Activated CD8-positive, alpha-beta memory T cell treated with anti-CD3 and anti-CD28 coated beads, Interleukin-2, amount 50 U/mL, for 48 hours (primary cell): ENCODE measurements at places on chromosomes 4 and X.

DNA sequence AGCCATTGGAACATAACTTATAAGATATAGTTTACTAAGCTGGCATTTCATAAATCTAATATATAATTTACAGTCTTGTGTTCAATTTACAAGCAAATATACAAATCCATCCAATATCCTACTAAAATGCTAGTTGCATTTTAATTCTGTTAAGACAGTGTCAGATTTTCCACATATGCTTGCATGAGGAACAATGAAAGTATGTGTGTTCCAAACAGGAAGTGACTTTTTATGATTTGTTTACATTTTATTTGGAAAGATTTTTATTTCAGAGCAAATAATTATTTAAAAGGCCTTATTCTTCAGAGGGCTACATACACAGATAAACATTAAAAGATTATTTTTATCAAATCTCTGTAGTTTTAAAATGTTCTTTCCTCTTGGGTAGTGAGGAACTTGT is 130.1 kb downstream of the KLHL34 start:
- DNase-seq, result no peak

GRCh38 chrX:39161611-39162255 is 360.5 kb downstream of the MID1IP1 start:
- DNase-seq, result no peak

- peak; percentile 60 for DNase-seq
Observed at GRCh38 chrX:13085526-13085925, 41.1 kb upstream of the FAM9C start.

GRCh38 chr4:44162538-44163270 is 285.9 kb downstream of the KCTD8 start:
- DNase-seq, result no peak

GRCh38 chr4:58166490-58166889 is 1056.3 kb upstream of the IGFBP7 start:
- no peak for DNase-seq

DNA sequence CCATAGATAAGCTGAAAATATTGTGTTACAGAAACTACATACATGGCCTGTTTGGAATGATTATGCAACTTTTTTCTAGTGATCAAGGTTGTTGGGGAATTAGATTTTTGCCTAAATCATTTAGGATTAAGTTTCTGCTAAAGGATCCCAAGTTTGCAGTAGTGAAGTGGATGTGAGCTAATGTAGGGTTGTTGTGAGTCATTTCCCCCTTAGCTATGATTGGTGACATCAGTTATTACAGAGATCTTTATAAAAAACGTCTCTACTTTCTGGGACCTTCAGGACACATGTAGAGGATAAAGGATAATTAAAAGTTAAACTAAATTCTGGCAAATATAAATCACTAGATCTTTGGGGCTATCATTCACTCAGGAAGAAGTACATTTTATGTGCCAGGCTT is 133.3 kb downstream of the GATB start:
- DNase-seq, result no peak

DNA sequence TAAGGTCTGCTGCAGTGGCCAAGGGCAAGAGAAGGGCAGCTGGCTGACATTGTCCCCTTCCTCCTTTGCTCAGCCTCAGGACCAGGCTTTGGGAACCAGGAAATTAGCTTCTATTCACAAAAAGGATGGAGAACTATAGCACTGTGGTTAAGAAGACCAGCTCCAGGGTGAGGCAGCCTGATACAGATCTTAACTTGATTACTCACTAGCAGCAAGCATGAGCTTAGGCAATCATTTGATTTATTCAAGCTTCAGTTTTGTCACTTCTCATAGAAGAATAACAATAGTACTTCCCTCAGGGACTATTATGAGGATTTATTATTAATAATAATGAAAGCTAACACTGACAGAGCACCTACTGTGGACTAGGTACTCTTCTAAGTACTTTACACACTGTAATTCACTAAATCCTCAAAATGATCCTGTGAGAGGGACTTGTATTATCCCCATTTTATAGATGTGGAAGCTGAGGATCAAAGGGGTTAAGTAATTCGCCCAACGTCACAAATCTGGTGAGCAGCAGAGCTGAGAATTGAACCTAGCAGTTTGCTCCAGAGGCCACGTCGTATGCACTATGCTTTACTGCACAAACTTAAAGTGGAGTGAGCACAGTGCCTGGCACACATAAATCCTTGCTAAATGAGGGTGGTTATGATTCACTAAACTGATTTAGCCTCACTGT is 130.4 kb upstream of the PAK3 start:
- DNase-seq, result no peak

GRCh38 chr4:121838136-121838535 is 14.5 kb upstream of the CCNA2 start:
- DNase-seq, result no peak

DNA sequence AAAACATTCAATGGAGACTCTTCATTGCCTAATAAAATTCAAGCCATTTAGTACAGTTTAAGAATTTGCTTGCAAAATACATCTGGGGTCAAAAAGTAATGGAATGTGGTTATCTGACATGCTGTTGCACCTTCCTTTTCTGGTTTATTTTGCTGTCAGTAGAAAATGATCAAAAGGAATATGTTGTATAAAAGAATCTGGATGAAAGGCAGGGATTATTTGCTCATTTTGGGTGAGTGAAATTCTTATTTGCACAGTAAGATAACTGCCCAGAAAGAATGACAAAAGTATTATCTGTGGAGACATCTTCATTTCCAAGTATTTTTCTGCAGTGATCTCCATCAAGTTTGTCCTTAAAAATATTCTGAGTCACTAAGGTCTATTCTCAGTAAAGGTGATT is 30.4 kb downstream of the BOD1L1 start:
- no peak for DNase-seq

DNA sequence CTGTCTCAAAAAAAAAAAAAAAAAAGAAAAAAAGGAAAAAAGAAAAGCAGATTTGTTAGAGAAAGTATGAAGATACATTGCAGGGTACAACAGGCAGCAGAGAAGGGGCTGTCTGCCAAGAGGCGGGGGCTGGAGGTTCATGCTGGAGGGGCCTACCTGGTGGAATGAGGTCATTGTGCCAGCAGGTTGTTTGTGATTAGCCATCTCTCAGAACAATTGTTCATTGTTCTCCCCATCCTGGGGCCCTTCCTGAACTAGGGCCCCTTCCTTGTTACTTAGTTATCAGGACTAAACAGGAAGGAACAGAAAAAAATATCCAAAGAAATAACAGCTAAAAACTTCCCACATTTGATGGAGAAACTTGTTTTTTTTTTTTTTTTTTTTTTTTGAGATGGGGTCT is 14.0 kb upstream of the GPKOW start:
- DNase-seq, result no peak

- no peak for DNase-seq
Observed at GRCh38 chrX:70166601-70167590, 10.4 kb upstream of the DGAT2L6 start.

DNA sequence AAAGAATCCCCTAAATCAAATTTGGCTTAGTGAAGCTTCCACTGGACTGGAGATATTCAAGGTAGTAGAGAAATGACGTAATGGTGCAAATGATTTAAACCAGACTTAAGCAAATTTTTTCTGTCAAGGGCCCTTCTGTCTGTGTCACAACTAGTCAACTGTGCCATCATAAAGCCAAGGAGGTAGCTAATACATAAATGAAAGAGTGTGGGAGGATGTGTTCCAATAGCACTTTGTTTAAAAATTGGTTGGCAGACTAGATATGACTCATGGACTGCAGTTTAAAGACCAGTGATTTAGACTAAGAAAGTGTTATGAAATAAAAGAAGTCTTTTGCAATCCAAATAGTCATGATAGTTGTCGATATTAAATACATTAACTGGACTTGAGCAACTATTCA is 24.3 kb upstream of the TEX13C start:
- DNase-seq, result no peak

DNA sequence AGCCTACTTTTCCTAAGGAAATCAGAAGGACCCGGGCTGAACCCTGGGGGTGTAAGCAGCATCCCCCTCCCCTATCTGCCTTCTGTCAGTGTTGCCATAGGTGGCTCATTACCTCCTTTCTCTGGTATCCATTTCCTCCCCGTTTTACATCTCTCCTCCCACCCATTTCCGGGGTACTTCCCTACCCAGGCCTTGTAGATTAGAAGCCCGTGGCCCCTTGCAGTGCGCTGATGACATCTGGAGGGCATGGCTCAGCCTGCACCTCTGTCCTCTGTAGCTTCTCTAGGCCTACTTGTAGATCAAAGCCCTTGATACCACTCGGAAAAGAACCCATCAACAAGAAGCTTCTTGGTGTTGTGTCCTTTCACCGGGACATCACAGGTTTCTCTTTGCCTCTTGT is 71.8 kb downstream of the NBDY start:
- DNase-seq, result no peak

- no peak for DNase-seq
Observed at GRCh38 chr4:185591679-185592141, 56.4 kb upstream of the PDLIM3 start.

- no peak for DNase-seq
Observed at GRCh38 chr4:83785891-83786290, 250.0 kb downstream of the GPAT3 start.

DNA sequence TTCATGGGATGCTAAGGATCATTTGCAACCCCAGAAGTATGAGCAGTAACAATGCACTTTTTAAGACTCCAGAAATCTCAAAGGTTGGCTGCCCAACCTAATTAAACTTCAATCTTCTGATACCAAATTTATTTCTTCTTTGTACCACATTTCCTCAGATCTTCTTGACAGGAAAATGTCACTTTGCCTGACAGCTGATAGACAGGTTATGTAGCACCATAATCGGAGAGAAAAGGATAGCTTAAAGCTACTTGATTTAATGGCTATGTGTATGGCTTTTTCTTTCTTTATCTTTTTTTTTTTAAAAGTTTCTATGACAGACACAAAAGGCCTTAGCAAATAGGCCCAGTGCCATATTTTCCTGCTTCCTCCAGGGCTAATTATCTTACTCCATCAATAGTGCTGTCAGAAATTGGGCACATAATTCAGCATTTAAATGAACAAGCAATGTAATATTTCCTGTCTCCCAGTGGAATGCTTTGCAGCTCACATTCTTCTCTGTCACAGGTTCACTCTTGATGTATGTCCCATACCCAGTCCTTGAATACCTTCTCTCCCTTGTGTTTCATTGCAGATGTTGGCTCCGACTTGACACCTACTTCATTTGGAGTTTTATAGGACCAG is 795.7 kb downstream of the ADGRL3 start:
- DNase-seq, result no peak

DNA sequence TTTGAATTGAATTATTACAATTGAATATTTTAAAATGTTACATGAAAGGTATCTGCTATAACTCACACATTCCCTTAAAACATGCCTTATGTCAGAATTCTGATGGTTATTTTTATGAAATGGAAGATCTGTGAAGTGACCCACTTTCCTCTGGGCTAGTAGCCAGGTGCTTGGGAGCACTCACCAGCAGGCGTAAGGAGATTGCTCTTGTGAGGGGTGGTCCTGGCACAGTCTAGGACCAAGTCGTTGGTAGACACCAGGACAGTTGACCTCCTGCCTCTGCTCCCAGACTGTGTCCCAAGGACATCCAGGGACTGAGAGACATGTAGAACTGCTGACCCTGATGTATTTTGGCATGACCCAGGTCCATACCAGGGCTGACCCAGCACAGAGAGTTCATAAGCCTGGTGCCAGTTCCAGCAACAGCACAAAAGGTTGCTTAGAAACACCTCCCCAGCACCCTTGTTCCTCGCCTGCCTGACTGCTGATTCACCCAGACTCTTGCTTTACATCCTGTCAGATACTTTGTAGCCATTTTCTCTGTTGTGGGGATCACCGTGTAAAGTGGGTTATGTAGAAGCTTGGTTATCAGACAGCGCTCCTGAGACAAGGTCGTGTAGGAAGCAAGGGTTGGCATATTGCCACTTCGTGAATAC is 48.5 kb downstream of the NELFA start:
- no peak for DNase-seq

DNA sequence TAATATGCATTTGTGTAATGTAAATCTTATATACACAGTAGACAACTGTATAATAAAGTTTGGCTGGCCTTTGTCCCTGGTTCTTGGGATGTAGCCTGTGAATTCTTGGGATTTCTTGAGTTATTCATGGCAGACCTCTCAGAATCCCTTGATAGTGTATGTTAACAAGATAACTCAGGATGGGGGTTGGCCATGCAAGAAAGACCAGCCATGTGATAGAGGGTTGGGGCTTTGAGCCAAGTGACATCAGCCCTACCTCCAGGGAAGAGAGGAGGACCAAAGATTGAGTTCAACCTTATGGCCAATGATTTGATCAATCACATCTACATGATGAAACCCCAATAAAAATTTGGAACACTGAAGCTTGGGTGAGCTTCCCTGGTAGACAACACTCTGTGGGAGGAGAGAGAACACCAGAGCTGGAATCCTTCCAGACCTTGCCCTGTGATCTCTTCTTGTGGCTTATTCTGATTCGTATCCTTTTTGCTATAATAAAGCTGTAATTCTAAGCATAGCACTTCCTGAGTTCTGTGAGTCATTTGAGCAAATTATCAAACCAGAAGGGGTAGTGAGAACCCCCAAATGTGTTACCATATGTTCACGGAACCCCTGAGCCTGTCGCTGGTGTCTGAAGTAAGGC is 11.3 kb downstream of the SLC2A9 start:
- DNase-seq, result no peak

GRCh38 chr4:4413806-4414205 is 26.9 kb downstream of the NSG1 start:
- DNase-seq, result no peak

DNA sequence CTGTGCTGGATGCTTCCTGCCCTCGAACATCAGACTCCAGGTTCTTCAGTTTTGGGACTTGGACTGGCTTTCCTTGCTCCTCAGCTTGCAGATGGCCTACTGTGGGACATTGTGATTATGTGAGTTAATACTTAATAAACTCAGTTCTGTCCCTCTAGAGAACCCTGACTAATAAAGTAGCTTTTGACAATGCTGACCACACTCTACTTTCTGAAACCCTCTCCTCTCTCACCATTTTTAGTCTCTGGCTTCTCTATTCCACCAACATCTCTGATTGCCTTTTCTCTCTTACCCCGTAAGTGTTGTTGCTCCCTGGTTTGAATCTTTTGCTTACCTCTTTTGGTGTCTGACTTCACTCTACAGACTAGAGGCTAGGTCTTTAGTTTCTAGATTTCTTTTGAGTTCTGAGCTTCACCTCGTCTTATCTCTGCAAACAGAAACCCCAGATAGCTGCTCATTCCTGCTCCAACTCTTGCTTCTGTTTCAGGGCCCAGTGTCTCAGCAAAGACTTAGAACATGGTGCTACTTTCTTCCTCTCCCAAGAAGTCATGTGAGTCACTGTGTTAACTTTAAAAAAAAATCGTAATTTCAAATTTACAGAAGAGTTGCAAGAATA is 11.4 kb downstream of the TMSB4X start:
- no peak for DNase-seq

DNA sequence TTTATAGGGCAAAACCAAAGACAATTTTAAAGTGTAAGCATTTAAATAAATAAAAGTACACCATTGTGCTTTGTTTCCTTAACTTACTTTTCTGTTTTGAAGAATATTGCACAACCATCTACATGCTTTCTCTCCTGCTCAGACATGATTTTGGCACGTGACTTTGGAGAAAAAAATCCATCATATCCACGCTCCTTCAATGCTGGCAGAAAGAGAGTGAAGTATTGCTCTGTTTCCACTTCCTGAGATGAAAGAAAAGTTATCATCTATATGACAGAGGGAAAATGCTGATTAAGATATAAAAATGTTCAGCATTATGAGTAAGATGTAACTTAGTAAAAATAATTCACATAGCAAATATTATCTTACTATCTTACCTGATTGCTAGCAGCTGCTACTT is 77.1 kb downstream of the CNOT6L start:
- DNase-seq, result no peak
